ENCODE measurements at places on chromosomes 4 and X.

GRCh38 chrX:70096052-70096451 lies 33.8 kb downstream of the OTUD6A start:
- DNase-seq = no peak

- DNase-seq = no peak
Observed at GRCh38 chrX:122572461-122572860, 611.6 kb upstream of the GRIA3 start.

DNA sequence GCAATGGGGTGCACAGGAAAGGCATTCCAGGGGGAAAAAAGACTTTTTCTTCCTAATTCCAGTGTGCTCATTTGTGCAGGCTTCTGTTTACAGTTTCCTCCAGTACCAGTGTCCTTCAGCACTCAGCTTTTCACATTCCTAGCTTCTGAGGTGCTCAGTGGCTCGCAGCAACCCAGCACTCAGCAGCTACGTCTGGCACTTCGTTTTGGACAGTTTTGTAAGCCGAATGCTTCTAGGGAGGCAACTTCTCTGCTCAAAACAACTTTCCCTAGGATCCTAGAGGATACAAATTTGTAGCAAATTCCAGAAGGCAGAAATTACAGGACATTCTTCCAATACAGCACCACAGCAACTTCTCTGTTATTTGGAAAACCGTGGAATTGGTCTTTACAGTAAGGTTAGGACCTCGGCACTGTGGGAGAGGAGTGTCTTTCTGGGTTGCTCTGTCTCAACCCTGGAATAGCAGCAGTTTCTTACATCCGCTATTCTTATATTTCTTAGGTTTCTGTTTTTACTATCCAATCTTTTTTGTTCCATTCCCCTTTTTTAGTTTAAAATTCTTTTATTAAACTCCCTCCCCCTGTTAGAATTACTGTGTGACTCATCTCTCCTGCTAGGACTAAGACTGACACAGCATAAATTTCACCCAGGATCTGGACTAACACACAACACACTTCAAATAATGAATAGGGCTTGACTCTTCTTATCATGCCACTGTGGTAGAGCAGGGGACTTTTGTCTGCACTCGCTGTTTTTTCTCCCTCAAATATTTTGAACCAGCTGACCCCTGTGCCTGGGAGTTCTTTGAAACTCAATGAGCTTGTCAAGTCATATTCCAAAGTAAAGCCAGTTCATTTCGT lies 1314.7 kb downstream of the FSTL5 start:
- DNase-seq = no peak

DNA sequence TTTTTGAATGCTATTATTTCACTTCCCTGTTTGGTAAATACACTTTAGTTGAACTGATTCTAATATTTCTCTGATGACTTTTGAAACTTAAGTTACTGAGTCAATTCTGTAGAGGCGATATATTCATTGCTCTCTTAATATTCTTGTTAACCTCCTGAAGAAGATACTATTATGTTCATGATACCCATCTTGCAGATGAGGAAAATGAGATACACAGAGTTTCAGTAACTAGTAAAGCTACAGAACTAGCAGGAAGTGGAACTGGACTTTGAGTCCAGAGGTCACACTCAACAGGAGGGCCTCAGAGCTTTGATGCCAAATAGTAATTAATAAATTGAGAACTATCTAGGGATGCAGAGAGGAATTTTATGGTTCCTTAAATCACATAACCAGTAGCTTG lies 70.0 kb downstream of the PCDH7 start:
- no peak for DNase-seq

DNA sequence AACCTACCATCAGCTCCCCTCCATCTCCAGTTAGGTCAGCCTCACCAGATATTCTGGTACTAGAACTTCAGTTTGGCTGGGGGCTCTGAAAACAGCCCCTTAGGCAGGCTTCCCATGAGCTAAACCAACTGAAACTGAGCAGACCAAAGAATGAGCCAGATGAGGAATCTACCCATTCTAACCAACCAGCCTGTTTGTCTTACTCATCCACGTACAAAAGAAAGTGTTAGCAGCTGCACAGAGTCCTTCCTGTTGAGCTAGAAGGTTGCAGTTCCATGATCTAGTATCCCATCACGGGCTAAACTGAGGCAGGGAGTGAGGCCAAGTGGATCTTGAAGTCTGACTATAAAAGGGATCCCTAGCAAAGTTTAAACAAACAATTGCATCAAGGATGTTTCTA lies 17.5 kb downstream of the MAGEA9B start:
- DNase-seq = no peak

DNA sequence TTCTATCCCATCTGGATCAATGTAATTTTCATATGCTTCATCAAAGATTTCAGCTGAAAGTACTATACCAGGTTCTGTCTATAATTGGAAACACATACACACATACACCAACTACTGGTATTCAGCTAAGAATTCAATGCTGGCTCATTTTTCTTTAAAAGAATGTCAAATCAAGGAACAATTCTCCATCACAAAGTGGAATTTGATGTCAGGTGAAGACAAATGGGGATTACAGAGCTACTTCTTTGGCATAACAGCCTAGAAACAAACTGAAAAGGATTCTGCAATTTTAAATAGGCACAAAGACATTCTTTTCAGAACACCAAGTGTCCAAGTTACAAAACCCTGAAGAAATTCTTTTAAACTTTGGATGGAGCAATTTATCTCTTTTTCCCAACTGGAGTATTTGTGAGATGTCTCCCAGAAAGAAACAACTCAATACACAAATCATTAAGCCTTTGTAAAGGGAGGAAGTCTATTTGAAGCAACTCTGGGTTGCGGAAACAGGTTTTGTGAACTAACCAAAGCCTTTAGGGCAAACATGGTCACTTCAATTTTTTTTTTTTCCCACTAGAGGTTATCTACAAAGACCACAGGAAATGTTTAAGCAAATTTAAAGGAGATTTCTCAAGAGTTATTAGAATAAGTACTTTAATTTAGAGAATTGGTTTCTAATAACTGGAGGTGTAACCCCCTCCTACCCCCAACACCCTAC lies 1.9 kb upstream of the FAM9C start:
- no peak for DNase-seq

- DNase-seq = no peak
Observed at GRCh38 chr4:108078024-108078733, 88.5 kb downstream of the HADH start.

DNA sequence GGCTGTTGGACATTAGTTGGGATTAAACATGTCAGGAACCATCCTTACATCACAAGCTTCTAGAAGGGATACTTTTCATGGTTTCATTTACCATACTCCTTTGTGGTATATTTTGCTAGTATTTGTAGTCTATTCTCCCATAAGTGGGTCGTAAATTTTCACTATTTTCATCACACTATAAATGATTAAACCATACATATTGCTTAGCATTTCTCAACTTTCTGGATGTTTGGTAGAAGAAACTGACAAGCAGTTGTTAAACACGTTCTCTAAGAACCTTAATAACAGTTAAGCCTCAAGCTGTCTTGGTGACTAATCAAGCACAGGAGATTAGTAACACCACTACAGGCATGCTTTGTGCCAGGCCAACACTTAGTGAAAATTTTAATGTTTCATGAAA lies 375.5 kb downstream of the NAF1 start:
- no peak for DNase-seq

DNA sequence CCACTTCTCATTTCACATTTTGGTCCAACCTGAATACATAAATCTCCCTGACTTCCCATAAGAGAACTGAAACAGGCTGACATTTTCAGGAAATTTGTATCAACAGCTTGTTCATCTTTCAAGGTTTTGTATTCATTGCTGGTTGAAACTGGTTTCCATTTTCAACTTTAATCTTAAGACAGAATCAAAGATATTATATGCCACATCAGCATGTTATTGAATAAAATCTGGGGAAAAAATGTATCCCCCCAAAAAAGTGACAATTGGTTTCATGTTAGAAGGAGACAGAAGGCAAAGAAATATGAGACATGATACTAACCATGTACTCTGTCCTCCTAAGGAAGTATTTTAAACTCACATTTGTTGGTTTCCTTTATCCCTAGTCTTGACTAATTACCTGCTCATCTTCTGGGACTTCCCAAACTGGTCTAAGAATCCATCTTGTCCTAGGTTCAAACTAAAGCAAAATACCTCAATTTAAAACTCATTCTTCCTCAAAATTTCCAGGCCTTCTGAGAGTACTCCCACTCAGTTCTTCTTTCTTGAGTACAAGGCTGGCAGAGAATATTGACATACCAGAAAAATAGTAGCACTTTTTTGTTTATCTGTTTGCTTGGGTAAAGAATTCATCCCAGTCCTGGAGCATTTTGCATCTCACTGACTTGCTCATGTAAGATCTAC lies 3.1 kb upstream of the ANTXR2 start:
- no peak for DNase-seq

DNA sequence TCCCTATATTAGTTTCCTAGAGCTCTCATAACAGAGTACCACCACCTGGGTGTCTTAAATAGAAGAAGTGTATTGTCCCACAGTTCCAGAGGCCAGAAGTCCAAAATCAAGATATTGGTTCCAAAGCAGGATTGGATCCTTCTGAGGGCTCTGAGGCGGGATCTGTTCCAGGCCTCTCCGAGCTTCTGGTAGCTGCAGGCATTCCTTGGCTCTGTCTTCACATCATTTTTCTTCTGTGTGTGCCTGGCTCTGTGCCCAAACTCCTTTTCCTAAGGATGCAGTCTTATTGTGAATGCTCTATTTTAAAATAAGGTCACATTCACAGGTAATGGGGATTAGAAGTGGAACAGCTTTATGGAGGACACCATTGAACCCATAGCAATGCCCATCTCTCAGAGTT lies 253.7 kb upstream of the TAPT1 start:
- no peak for DNase-seq

- DNase-seq = no peak
Observed at GRCh38 chr4:45971108-45971507, 152.7 kb downstream of the GABRG1 start.

DNA sequence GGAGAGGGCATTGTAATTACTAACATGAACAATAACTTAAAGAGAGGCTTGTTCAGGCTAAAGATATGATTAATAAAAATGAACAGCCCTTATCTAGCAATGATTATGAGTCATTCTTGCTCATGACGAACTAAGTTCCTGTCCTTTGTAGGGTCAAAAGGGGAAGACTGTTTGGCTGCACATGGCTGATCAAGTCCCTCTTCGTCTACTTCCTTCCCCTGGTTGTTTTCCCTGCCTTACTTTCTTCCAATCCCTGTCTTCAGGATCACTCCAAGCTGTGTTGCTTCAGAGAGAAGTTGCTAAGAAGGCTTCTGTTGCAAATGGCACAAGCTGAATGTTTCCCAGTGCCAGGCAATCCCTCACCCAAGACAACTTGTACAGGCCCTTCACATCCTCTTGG lies 115.0 kb upstream of the HS3ST1 start:
- no peak for DNase-seq

DNA sequence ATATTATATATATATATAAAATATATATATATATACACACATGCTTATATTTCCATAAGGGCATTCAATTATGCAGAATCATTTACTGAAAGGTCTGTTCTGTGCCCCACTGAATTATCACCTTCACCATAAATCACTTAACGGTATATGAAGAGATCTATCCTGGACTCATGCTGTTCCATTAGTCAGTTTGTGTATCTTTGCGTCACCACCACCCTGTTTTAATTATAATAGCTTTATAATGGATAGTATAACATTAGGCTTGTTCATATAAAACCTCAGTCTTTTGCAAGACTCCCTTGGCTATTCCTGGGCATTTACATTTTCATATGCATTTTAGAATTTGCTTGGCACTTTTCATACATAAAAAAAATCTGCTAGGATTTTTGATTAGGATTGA lies 19.1 kb downstream of the WDR17 start:
- no peak for DNase-seq

DNA sequence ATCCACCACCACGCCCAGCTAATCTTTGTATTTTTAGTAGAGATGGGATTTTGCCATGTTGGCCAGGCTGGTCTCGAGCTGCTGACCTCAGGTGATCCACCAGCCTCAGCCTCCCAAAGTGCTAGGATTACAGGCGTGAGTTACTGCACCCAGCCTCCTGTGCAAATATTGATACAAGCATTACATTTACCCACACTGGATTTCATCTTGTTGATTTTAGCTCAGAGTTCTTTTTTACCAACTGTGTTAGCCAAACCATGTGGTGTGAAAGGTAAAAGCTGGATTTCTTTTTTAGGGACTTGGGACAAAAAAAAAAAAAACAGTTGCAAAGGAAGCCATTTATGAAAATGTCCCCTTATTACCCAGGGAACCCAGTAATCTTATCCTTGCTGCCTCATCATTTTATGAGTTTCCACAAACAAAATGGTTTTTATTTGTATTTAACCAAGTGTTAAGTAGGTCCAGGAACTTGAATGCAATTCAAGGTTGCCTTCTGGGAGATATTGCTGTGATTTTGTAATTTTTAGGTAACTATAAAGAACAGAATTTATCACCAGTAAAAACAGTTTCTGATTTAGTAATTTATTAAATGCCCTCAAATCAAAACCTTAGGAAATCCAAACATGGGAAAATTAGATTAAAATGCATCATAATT lies 202.5 kb downstream of the PALLD start:
- DNase-seq = no peak

- DNase-seq = no peak
Observed at GRCh38 chrX:3509934-3510333, 163.5 kb upstream of the MXRA5 start.

DNA sequence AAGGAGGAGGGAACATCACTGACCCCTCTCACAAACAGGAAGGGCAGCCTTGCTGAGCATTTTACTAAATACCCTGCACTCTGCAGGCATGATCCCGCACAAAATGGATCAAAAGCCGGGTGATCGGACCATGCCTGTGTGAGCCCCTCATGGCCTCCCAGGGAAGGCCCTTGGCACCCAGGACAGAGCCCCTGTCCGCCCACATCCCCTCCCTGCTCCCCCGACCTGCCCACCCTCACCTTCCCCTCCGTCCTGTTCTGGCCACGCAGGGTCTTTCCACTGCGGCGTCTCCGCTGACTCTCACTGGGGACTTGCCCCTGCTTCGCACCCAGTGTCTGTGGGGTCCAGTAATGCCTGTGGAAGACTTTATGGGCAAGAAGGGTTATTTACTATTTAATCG lies 105.0 kb downstream of the HMX1 start:
- DNase-seq = no peak

DNA sequence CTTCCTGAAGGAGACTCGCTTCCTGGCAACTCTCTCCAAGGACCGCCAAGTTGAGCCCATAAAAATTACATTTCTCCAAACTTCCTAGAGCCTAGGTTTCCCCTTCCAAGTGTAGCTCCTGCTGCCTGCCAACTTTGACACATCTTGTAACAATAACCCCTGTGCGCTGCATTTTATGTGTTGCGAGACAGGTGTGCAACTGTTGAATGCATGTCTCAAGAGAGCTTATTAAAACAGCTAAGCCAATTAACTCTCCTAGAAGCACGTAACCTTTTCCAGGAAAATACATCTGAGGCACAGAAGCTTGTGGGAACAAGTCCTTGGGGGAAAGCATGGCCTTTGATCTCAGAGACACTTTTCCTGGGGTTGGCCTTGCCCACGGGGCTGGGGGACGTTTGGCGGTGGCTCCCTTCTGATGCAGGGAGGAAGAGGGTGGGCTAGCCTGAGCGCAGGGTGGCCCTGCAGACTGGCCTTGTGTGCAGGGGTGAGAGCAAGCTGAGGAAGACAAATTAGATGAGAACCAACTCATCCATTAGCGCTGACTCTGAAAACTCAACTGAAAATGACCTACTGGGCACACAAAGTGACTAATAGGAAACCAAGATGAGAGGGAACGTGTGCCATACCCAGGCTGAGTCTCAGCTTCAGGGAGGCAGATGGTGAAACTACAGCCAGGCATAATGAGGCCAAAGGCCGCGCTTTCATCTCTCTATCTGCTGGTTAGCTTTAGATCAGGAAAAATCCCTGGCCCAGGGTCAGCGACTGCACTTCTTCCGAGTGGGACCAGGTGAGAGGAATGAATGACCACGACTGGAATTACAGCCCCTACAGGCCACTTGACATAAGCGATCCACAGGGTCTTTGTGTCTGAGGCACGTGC lies 75.3 kb downstream of the ENPP6 start:
- no peak for DNase-seq
